ENCODE measurements at places on chromosomes 11 and 22.
A peak's percentile ranks its signal among the peaks of the same experiment; 100 is the strongest.

- DNase-seq = no peak
Observed at GRCh38 chr22:29886596-29886995, 3.6 kb downstream of the MTMR3 start.

- DNase-seq = no peak
Observed at GRCh38 chr22:27083610-27084009, 426.2 kb downstream of the MIAT start.

GRCh38 chr22:18104566-18104965 lies 6.0 kb upstream of the TUBA8 start:
- DNase-seq = no peak

DNA sequence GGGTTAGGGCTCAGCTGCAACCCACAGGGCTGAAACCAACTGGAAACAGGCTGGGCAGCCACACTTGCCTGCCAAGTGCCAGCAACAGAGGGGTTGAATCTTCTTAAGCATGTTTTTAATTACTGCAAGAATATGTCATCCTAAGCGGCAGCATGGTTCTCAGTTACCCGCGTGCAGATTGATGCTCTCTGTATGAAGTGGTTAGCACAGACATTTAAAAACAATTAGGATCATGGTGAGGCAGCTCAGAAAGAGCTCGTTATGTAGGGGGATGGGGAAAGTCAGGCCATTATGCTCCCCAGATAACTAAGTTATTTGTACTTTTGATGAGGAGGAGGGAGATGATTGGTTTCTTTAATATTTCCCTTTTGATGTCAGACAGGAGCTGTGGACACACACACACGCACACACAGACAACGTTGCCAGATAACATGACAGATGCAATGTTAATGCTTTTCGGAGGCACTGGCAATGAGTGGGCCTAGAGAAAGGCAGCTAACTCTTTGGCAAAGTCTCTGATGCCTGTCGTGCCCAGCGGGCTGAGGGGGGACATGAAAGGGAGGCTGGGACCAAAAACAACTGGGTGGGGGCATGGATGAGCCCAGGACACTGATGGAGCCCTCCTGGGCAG lies 389.7 kb downstream of the NXPE2 start:
- no peak for DNase-seq

DNA sequence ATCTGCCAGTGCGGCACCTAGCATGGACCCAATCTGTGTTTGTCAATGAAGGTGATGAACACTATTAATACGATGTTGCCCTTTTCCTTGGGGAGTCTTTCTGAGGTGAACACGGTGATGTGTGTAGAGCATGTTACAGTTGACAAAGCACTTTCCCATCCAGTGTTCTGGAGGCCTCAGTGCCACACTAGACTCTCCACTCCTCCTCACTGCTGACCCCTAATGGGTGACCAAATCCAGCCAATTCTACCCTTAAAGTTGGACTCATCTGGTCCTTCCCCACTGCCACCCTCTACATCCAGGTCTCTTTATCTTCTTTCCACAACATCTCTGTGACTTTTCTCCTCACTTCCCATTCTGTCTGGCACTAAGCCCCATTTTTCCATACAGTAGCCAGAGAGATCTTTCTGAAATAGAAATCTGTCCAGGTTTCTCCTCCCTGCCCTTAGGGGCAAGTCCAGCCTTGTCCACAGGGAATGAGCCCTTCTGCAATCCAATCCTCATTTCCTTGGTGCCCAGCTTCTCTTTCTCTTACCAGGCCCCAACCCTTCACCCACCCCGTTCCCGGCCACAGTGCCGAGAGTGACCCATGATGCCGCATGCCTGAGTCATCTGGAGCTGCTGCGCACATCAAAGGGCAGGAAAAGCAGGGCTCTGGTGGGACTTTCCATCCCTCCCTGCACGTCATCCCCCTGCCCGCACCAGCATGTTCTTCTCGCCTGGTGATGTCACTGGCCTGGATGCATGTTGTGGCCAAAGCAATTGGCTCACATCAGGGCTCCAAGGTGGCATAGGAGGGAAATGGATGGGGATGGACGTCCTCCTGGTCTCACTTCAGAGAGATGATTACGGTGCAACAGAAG lies 64.2 kb downstream of the RASSF10 start:
- DNase-seq = no peak

DNA sequence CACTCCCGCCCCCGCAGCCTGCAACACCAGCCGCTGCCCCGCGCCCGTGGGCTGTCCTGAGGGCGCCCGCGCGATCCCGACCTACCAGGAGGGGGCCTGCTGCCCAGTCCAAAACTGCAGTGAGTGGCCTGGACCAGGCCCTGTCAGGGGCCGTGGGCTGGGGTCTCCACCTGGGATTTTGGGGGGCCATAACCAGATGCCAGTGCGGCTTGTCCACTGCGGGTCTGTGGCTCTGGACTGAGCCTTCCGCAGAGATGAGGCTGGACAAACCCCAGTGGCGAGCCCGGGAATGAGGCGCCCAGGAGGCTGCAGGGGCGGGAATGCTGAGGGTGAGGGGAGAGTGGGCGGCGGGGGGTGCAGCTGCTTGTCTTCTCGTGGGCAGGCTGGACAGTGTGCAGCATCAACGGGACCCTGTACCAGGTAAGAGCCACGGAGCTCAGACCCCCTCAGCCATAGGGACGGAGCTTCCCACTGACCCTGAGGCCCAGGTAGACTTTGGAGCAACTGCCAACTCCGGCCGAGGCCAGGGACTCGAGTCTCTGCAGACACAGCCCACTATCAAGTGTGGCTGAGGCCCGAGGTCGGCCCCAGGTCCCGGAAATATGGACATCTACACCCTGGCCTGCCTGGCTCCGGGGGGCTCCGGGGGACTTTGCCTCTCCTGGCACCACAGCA lies 24.8 kb upstream of the MUC5B start:
- no peak for DNase-seq

- DNase-seq = no peak
Observed at GRCh38 chr11:86106916-86107315, 38.0 kb upstream of the PICALM start.

GRCh38 chr11:126440792-126441514 lies 85.5 kb downstream of the ST3GAL4 start:
- peak; percentile 42 for DNase-seq

DNA sequence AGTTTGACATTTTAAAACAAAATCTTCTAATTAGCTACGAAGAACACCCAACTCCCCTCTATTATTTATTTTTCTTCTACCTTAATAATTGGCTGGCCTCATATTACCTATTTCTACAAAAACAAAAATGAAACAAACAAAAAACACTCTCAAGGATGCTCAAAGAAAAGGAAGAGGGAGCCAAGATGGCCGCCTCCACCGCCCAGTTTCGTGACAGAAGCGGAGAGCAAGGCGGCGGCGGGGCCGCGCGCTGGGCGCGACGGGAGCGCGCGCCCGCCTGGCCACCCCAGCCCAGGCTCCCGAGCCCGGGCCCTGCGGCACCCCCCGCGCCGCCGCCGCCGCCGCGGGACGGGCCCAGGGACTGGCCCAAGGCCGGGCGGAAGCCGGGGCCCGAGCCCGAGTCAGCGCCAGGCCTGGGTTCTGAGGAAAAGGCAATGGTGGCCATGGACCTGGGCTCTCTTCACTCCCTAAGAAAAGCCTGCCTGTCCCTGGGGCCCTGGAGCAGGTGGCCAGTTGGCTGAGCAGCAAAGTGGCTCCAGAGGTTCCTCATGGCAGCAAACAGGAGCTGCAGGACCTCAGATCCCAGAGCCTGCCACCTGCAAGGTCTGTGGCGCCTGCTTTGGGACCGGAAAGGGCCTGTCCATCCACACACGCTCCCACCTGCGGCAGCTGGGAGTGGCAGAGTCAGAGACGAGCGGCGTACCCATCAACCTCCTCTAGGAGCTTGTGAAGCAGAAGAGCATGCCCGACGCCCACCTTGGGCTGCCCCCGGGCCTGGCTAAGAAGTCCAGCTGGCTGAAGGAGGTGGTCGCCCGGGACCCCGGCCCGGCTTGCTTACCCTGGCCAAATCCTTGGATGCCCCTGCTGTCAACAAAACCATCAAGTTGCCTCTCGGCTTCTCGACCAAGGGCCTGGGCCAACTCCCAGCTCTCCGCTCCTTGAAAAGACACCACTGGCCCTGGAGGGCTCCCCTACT lies 543.2 kb upstream of the CCDC179 start:
- no peak for DNase-seq

- DNase-seq = no peak
Observed at GRCh38 chr11:72932132-72932570, 117.9 kb downstream of the ATG16L2 start.

DNA sequence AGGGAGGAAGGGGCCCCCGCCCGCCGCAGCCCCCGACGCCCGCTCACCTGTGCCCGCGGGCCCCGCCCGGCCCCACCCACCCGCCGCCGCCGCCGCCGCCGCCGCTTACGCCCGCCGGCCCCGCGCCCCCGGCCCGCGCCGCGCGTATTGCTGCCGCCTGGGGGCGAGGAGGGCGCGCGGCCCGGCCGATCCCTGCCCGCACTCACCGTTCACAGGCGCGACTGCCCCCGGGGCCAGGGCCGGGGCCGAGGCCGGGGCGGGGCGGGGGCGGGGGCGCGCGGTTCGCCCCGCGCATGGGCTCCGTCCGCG lies 212 bp downstream of the HRAS start:
- no peak for DNase-seq

DNA sequence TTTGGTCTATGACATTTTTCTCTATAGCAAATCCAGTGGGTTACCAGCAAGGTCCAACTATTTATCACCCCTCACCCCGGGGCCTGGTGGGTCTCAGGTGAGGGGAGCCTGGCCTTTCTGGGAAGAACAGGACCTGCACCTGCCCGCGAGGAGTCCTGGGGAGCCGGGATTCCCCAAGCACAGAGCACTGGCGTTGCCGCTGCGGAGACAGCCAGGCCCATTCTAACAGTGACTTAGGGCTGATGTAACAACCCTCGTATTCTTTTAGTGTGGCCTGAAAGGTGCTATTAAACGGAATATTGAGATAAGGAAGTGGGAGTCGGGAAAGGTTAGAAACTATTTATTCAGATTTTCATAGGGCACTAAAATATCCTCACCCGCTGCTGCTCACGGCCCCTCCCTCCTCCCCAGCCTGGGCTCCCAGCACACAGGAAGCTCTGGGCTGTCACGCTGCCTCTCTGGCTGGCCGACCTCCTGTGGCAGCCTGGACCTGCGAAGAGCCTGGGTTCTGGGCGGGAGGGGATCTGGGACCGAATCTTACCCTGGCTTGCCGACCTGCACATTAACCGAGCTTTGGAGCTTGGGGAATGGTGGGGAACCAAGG lies 141.2 kb downstream of the MIAT start:
- no peak for DNase-seq

DNA sequence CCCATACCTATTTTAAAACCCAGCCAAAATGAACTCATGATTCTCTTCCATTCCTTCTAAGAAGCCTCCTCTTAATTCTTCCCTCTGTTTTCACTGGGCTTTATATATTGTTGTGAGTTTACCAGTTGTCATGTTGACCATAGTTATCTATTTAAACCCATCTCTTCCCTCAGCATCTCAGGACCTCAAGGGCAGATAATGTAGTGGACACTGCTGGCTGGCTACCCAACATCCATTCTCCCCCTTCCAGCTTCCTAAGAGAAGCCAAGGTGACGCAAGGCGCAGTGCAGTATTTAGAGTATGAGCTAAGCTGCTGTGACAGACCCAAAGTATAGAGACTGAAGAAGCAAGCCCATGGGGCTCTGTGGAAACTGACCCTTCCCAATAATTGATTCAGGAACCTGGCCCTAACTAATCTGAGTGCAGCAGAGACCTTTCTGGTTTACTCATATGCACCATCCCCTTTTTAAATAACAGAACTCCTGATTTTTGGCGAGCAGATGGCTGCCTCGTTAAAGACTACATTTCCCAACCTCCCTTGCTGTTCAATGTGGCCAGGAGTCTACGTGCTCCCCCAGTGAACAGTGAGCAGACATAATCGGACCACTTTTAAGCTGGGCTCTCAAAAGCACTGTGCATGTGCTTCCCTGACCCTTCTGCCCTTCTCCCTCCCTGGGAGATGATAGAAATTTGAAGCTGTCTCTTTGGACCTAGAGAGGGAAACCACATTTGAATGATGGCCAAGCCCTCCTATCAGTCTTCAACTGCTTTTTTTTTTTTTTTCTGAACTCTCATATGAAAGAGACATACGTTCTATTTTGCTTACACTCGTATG lies 28.1 kb upstream of the CREB3L1 start:
- no peak for DNase-seq

GRCh38 chr11:64457416-64458010 lies 98.6 kb downstream of the RPS6KA4 start:
- no peak for DNase-seq

DNA sequence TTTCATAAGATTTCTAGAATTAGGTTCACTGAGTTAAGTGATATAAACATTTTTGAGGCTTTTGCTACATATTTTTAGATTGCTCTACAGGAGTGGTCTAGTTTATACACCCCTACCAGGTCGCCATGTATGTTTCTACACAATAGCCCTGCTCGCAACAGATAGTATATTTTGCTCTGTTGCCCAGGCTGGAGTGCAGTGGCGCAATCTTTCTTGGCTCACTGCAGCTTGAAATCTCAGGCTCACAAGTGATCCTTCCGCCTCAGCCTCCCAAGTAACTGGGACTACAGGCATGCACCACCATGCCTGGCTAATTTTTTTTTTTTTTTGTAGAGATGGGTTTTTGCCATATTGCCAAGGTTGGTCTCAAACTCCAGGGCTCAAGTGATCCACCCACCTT lies 10.4 kb downstream of the ZNRF3 start:
- no peak for DNase-seq

DNA sequence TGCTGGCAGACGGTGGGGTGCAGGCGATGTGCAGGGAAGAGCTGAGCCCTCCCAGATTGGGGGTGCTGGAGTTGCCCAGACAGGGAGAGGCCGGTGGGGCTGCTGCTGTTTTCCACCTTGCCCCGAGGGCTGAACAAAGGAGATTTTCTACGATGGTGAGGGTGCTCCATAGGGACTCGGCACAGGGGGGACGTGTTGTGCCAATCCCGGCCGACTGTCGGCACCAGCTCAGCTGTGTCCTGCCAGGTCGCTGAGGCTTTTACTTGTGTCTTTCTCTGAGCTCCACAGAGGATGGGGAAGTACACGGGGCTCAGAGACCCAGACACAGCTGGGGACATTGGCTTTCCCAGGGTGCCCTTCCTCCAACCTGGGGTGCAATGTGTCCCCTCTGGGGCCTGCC lies 816.8 kb downstream of the BRD1 start:
- no peak for DNase-seq

DNA sequence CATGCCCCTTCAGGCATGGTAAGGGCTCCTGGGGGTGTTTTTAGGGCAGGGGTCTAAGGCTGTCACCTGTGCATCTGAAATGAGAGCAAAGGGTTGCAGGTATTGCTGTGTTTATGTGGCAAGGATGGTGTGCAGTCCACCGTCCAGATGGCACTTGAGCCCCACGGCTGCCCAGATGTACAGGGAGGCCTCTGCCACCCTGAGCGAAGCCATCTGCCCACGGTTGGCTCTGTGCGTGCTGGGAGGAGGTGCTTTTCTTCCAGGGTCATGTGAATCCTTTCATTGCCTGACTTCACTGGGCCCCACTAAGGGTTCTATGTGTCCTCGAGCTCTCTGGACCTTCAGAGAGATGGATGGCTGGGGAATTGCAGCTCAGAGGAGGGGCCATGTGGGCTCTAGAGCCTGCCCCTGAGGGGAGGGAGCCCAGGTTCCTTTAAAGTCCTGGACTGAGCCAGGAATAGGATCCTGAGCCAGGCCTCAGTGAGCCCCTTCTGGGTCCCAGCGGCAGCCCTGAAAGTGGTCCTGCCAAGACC lies 89.9 kb downstream of the CTTN start:
- no peak for DNase-seq

GRCh38 chr11:65060913-65061408 lies 2.6 kb upstream of the NAALADL1 start:
- no peak for DNase-seq

GRCh38 chr11:77038825-77039326 lies 4.7 kb downstream of the B3GNT6 start:
- DNase-seq = no peak

- no peak for DNase-seq
Observed at GRCh38 chr11:103649401-103649895, 387.0 kb upstream of the DDI1 start.
